ENCODE measurements at places on chromosomes 12 and 14. TPM values are rescaled to one million over a fixed set of nuclear protein-coding genes. Genes with fewer than 3 reads are reported as not detected.

DNA sequence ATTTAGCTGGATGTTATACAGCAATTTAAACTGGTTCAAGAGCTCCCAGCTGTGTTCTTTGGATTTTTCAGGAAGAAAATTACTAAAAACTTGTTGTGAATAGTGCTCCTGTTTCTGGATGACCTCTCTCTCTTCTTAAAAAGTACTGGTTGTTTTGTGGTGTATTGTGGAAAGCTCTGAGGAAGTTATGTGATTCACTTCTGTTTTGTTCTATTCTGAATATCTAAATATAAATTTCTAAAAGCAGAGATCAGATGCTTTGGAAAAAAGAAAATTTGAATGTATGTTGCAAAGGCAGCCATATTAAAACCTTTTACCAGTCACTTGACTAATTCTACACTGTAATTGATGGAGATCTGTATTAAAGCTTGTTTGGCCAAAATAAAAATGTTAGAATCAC, 3.4 kb upstream of the C3AR1 start:
- DNase-seq = no peak

DNA sequence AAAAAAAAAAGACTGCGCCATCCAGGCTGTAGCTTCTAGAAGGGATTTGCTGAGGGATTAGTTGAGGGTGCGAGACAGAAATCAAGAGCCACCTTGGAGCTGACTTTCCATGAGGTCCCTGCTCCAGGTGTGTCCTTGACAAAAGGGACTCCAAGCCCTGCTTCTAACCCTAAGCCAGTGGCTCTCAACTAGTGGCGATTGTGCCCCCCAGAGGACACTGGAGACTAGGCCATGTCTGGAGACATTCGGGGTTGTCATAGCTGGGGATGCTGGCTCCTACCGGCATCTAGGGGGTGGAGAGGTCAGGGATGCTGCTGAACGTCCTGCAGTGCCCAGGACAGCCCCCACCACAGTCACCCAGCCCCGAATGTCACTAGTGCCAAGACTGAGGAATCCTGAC, 40.6 kb downstream of the SPRING1 start:
- no peak for DNase-seq

Gene GSKIP
- polyA plus RNA-seq = 40.4 TPM

Gene TECPR2
- 19.0 TPM for polyA plus RNA-seq

DNA sequence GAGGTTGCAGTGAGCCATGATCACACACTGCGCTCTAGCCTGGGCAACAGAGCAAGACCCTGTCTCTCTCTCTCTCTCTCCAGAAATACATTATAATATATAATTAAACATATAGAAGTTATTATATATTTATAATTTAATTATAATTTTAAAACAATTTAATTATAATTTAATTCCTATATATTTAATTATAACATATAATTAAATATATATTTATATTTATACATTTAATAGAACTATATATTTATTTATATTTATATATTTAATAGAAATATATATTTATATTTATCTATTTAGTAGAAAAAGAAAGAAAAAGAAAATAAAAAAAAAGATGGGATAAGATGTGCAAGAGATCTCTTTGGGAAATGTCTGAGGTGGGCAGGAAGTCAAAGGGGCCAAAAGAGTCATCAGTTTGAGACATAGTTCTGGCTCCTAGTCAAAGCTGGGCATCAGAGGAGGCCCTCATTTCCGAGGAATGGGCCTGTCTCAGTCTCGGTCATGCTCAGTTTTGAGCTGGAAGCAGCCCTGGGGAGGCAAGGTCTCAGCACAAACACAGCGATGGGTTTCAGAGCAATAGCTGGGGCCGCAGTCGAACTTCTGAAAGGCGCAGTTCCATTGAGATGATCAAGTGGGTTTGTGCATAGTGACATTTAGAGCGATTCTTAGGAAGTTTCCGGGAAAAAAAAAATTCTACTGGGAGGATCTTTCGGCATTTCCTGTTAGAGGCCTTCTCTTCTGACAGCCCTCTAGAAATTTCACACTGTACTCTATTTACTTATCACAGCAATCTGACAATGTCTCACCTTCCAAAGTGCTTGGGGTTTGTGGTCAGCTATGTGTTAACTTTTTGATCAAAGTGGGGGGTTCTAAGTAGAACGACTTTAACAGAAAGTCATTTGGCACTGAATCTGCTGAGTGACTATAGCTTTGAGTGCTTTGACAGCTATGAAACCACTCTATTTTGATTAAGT, 58.7 kb upstream of the GZMB start:
- no peak for DNase-seq

- no peak for DNase-seq
Measured at GRCh38 chr12:121673013-121673511, 3.6 kb upstream of the MORN3 start.

DNA sequence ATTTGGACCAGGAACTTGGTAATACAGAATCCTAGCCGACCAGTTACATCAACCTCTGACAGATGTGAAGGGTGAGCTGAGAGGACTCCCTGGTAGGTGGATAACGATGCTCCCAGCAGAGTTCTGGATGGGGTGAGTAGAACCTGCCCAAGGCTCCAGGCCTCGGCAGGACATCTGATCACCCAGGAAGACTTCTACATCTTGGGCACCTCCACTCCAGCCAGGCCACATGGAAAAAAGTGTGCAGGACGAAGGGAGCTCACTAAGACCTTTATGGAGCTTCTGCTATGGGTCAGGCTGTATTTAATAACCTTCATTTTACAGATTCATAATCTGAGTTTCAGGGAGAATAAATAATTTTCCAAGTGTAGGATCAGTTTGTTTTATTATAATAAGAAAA, 1028.7 kb downstream of the BCL11B start:
- DNase-seq = no peak

GRCh38 chr12:96441816-96442215, 41.6 kb upstream of the CDK17 start:
- no peak for DNase-seq

Gene KRT82
- polyA plus RNA-seq = not detected
